ENCODE measurements at places on chromosomes 2 and 18. TPM values are rescaled to one million over a fixed set of nuclear protein-coding genes. Genes with fewer than 3 reads are reported as not detected.

NT5C1B gene
- total RNA-seq, result not detected

DNA sequence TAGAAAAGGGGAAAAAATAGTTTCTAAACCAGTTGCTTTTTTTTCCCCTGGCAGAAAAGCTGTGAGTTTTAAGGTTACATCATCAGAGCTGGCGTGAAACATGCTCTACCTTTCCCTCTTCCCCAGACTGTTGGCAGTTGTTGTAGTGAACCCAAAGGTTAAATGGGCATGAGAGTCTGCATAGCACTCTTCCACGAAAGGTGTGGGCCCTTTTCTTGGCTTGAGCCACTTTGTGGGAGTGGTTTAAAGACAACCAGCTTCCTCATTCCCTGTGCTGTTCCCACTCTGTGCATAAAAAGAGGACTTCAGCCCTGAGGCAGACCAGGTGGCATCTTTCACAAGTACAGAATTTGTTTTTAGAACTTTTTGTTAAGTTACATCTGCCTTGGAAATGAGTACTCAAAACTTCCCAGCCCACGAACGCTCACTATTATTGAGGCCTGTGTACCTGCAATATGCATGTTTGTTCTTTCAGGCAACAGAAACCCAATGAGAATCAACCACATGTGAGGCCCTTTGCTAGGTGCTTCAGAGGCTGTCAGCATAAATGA lies 243.8 kb downstream of the BABAM2 start:
- H3K36me3 ChIP-seq, result no peaks in the 10 kb centered on the region
- DNase-seq, result no peak
- no peak overlapping the region for H3K27ac ChIP-seq

DNA sequence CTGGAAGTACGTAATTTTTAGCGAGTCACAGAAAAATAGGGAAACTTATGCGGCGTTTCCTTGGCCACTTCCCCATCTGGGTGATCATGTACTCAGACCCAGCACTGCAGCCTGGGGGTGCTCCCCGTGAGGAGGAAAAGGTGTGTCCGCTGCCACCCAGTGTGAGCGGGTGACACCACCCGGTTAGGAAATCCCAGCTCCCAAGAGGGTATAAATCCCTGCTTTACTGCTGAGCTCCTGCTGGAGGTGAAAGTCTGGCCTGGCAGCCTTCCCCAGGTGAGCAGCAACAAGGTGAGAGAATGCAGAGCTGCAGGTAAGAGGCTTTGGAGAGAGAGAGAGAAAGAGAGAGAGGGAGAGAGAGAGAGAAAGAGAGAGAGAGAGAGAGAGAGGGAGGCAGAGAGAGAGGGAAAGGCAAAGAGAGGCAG lies at the start of gene IL1R2:
IL1R2 (plus strand) TSS at position 240 of the 425 bp plus-strand sequence. CDS start 16,616 bp downstream, outside the sequence.
- no peak within 1 kb of the TSS for H3K27ac ChIP-seq
- H3K4me3 ChIP-seq, result no peak within 1 kb of the TSS
- no peak for DNase-seq
- no peaks in the 10 kb centered on the region for H3K36me3 ChIP-seq

DCDC2C gene
- not detected for total RNA-seq

- H3K4me1 ChIP-seq, result peaks cover 13% of the 10 kb centered on the region
- peak overlapping the region; percentile 87 for H3K27ac ChIP-seq
- peak; percentile 87 for DNase-seq
- H3K4me3 ChIP-seq, result peak overlapping the region; percentile 35
- no peaks in the 10 kb centered on the region for H3K36me3 ChIP-seq
- H3K27me3 ChIP-seq, result no peaks in the 10 kb centered on the region
Observed at GRCh38 chr2:25618676-25619075, 54.7 kb downstream of the DTNB start.

DNA sequence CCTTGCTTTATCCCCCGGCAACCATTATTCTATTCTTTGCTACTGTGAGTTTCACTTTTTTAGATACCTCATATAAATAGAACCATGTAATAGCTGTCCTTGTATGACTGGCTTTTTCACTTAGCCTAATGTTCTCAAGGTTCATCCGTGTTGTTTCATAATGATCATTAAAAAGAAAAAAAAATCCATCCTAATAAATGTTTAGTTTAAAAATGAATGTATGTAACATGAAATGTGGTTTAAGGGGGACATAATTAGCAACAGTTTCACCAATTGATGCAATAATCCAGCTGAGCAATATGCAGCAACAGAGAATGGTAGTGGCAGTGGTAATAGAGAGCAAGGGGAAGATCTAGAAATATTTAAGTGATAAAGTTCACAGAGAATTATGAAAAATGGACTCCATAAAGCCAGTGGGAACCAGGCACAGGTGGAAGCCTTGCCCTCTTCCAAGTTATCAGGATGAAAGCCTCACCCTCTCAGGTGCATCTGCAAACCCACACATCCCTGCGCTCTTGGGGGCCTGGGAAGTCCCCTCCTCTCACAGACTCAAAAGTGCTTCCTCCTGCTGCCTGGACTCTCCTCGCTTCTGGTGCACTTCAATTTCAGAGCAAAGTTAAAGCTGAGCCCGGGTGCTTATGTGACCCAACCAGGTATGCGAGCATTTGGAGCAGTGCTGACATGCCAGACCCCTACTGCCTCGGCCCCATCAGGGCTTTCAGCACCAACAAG lies 1403.3 kb upstream of the SLC39A10 start:
- no peaks in the 10 kb centered on the region for H3K36me3 ChIP-seq
- no peaks in the 10 kb centered on the region for H3K27me3 ChIP-seq
- no peak overlapping the region for H3K27ac ChIP-seq
- no peaks in the 10 kb centered on the region for H3K4me1 ChIP-seq

GRCh38 chr2:9238591-9239326 lies 32.1 kb downstream of the ASAP2 start:
- no peak overlapping the region for H3K27ac ChIP-seq
- no peak overlapping the region for H3K4me3 ChIP-seq
- no peak for DNase-seq
- H3K36me3 ChIP-seq, result no peaks in the 10 kb centered on the region

VWA3B gene
- not detected for total RNA-seq

- H3K27ac ChIP-seq, result no peak overlapping the region
- no peak for DNase-seq
- H3K36me3 ChIP-seq, result no peaks in the 10 kb centered on the region
- no peaks in the 10 kb centered on the region for H3K27me3 ChIP-seq
- no peaks in the 10 kb centered on the region for H3K4me1 ChIP-seq
Observed at GRCh38 chr2:195945056-195945455, 123.6 kb downstream of the DNAH7 start.

GRCh38 chr2:180334514-180334913 lies 327.4 kb upstream of the CWC22 start:
- H3K27ac ChIP-seq, result no peak overlapping the region
- no peak for DNase-seq
- no peaks in the 10 kb centered on the region for H3K27me3 ChIP-seq
- H3K4me3 ChIP-seq, result no peak overlapping the region
- H3K4me1 ChIP-seq, result no peaks in the 10 kb centered on the region

- H3K4me3 ChIP-seq, result no peak overlapping the region
- H3K4me1 ChIP-seq, result peaks cover 8% of the 10 kb centered on the region
- H3K36me3 ChIP-seq, result no peaks in the 10 kb centered on the region
- DNase-seq, result no peak
- no peak overlapping the region for H3K27ac ChIP-seq
- H3K27me3 ChIP-seq, result no peaks in the 10 kb centered on the region
Observed at GRCh38 chr2:45901468-45902032, 250.1 kb downstream of the PRKCE start.

- H3K27ac ChIP-seq, result peak overlapping the region; percentile 88
- H3K36me3 ChIP-seq, result no peaks in the 10 kb centered on the region
- H3K27me3 ChIP-seq, result no peaks in the 10 kb centered on the region
- DNase-seq, result peak; percentile 72
Observed at GRCh38 chr2:195364015-195364965, 292.7 kb upstream of the SLC39A10 start.

STPG4 gene
- total RNA-seq, result 0.64 TPM

GRCh38 chr2:97952357-97952756 lies 43.4 kb downstream of the TMEM131 start:
- H3K36me3 ChIP-seq, result no peaks in the 10 kb centered on the region
- no peak overlapping the region for H3K4me3 ChIP-seq
- H3K4me1 ChIP-seq, result peaks cover 19% of the 10 kb centered on the region
- H3K27ac ChIP-seq, result no peak overlapping the region
- DNase-seq, result no peak
- H3K27me3 ChIP-seq, result no peaks in the 10 kb centered on the region

- no peak overlapping the region for H3K4me3 ChIP-seq
- no peak overlapping the region for H3K27ac ChIP-seq
- no peaks in the 10 kb centered on the region for H3K4me1 ChIP-seq
- H3K27me3 ChIP-seq, result no peaks in the 10 kb centered on the region
- no peak for DNase-seq
Observed at GRCh38 chr2:159622966-159623365, 6.6 kb upstream of the BAZ2B start.

GRCh38 chr2:108364676-108365297 lies 13.0 kb upstream of the SULT1C4 start:
- no peak overlapping the region for H3K4me3 ChIP-seq
- peaks cover 5% of the 10 kb centered on the region for H3K4me1 ChIP-seq
- H3K36me3 ChIP-seq, result no peaks in the 10 kb centered on the region
- peak; percentile 18 for DNase-seq
- H3K27ac ChIP-seq, result no peak overlapping the region
- no peaks in the 10 kb centered on the region for H3K27me3 ChIP-seq

DNA sequence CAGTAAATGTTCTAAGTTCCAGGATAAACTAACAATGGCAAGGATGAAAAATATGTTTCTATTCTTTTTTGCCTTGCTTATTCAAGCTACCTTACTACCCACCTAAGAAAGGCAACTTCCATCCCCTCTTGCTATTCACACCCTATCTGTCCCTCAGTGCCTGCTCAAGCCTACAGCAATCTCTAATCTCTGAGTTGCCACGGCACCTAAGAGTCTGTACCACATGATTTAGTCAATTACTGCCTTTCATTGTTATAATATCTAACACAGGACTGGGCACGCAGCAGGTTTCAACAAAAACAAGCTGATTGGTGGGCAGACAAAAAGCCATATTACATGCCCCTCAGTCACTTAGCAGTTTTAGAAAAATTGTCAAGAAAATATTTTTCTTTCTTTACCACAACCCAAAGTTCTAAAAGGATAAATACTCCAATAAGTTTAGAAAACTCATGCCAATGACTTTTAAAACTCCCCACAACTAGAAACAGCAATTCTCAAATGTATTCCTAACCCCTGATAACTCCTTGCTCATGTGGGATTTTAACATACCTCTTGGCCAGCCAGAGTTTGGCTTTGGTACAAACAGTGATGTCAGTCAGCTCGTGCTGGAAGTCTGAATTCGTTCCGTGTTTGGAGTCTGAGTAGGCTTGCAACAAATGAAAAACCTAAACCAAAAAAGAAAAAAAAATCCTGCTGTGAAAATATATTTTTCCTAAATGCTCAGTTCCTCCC lies 117.3 kb upstream of the ZFP36L2 start:
- H3K4me3 ChIP-seq, result no peak overlapping the region
- no peaks in the 10 kb centered on the region for H3K27me3 ChIP-seq
- peak overlapping the region; percentile 36 for H3K27ac ChIP-seq
- no peaks in the 10 kb centered on the region for H3K36me3 ChIP-seq
- DNase-seq, result peak; percentile 94

VIT gene
- total RNA-seq, result not detected

MEIS1 gene
- total RNA-seq, result 3.4 TPM

GRCh38 chr18:70273021-70273420 lies 15.8 kb upstream of the SOCS6 start:
- no peak overlapping the region for H3K4me3 ChIP-seq
- no peaks in the 10 kb centered on the region for H3K36me3 ChIP-seq
- H3K27ac ChIP-seq, result no peak overlapping the region
- no peak for DNase-seq
- no peaks in the 10 kb centered on the region for H3K4me1 ChIP-seq

GRCh38 chr18:77369644-77370043 lies 120.0 kb downstream of the GALR1 start:
- H3K4me3 ChIP-seq, result no peak overlapping the region
- H3K27me3 ChIP-seq, result no peaks in the 10 kb centered on the region

RAPGEF4 gene
- 0.62 TPM for total RNA-seq

- H3K27ac ChIP-seq, result no peak overlapping the region
- H3K27me3 ChIP-seq, result no peaks in the 10 kb centered on the region
- H3K36me3 ChIP-seq, result no peaks in the 10 kb centered on the region
- H3K4me3 ChIP-seq, result peak overlapping the region; percentile 3
- H3K4me1 ChIP-seq, result no peaks in the 10 kb centered on the region
- peak; percentile 78 for DNase-seq
Observed at GRCh38 chr2:160952464-160953254, 207.6 kb upstream of the TANK start.

KYNU gene
- total RNA-seq, result 0.72 TPM

- no peaks in the 10 kb centered on the region for H3K4me1 ChIP-seq
- H3K27me3 ChIP-seq, result no peaks in the 10 kb centered on the region
- H3K4me3 ChIP-seq, result no peak overlapping the region
- no peaks in the 10 kb centered on the region for H3K36me3 ChIP-seq
- DNase-seq, result no peak
Observed at GRCh38 chr18:2644535-2644934, 11.0 kb upstream of the SMCHD1 start.

- H3K4me3 ChIP-seq, result no peak overlapping the region
- no peaks in the 10 kb centered on the region for H3K36me3 ChIP-seq
- H3K27me3 ChIP-seq, result no peaks in the 10 kb centered on the region
- peak; percentile 58 for DNase-seq
- H3K27ac ChIP-seq, result no peak overlapping the region
Observed at GRCh38 chr18:45245091-45245511, 370.2 kb upstream of the SLC14A2 start.

GRCh38 chr2:126978333-126978732 lies 79.6 kb downstream of the TEX51 start:
- no peak overlapping the region for H3K27ac ChIP-seq
- no peak overlapping the region for H3K4me3 ChIP-seq
- no peaks in the 10 kb centered on the region for H3K36me3 ChIP-seq
- no peak for DNase-seq
- H3K27me3 ChIP-seq, result peaks cover 5% of the 10 kb centered on the region
- H3K4me1 ChIP-seq, result no peaks in the 10 kb centered on the region

- peaks cover 3% of the 10 kb centered on the region for H3K36me3 ChIP-seq
- no peak overlapping the region for H3K4me3 ChIP-seq
- no peaks in the 10 kb centered on the region for H3K4me1 ChIP-seq
- no peaks in the 10 kb centered on the region for H3K27me3 ChIP-seq
- H3K27ac ChIP-seq, result no peak overlapping the region
Observed at GRCh38 chr2:210445116-210445707, 31.3 kb downstream of the LANCL1 start.

HOXD9 gene
- not detected for total RNA-seq

DNA sequence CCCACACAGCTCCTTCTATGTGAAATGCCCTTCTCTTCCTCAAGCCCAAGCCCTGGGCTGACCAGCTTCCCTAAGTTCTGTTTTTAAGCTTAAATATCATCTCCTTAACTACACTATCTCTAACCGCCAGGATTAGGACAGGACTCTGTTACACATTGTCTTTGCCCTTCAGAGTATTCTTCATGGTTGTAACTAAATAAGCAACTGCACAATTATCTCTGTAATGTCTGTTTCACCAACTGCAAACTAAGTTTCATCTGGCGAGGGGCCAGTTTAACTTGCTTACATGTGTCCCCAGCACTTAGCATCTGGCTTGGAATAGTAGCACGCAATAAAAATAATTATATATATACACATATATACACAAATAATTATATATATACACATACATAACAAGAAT lies 1.1 kb upstream of the ERMN start:
- DNase-seq, result no peak
- H3K27ac ChIP-seq, result no peak overlapping the region
- no peaks in the 10 kb centered on the region for H3K36me3 ChIP-seq
- no peak overlapping the region for H3K4me3 ChIP-seq
- no peaks in the 10 kb centered on the region for H3K4me1 ChIP-seq
- no peaks in the 10 kb centered on the region for H3K27me3 ChIP-seq
